ENCODE measurements at places on chromosomes 1 and 21. TPM values are rescaled to one million over a fixed set of nuclear protein-coding genes. Genes with fewer than 3 reads are reported as not detected.

DNA sequence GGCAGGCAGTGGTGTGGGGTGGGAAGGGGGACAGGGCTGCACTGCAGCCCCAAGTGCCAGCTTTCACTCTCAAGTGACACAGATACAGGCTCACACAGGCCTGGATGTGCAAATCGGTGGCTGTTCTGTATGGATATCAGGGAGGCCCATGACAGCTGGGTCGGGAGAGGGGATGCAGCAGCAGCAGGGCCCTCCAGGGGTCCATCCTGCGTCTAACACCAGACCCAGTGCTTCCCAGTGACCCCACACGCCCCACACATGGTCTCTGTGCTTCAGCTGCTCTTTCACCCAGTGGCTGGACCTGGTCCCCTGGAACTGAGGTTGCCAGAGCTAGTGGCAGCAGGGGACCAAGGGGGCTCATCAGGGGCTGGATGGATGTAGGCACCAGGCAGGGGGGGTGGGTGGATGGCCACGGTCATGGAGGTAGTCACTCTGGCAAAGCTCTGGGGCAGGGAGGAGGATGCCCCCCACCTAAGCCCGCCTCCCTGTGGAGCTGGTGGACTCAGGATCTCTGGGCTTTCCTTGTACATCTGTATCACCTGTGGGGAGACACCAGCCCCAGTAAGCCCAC, 13.9 kb downstream of the BTBD19 start:
- DNase-seq, result no peak

GRCh38 chr1:78275456-78275855, 215.3 kb upstream of the PTGFR start:
- no peak for DNase-seq

GRCh38 chr1:183194527-183195141, 8.6 kb downstream of the LAMC2 start:
- DNase-seq, result no peak

DNA sequence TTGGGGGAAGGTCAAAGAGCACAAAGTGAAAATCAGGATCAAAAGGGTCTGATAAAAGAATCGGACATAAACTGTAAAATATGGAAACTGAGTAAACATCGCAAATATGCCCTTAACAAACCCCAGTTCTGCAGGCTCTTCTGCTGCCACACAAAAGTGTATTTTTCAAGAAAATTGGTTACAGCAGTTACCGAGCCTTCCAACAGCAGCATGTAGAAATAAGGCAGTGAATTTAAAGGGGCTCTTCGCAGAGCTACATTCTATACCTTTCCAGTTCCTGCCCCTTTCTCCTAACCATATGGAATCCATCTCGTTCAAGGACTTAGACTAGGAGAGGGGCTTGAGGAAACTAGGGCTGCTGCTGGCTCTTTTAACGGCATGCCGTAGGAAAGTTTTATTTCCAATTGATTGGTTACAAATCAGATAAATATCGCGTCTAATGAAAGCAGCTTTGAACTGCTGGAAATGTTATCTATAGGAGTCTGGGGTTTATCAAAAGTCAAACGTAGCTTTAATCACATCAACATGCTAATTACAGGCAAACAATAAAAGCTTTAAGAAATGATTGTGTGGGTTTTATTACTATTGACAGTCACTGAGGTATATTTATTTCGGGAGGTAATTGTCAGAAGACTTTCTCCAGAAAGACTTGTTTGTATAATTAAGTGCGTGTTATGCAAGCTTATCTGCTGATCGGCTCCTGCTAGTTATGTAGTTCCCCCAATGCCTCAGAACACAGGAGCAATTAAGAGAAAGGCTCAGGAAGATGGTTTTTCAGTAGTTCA, 59.1 kb downstream of the GORAB start:
- no peak for DNase-seq

GRCh38 chr1:17273096-17273495, 24.2 kb downstream of the PADI3 start:
- DNase-seq, result no peak

- DNase-seq, result no peak
These were observed 1.3 kb downstream of the ARL8A start for GRCh38 chr1:202143011-202143767.

TSPAN2 gene
- 65.9 TPM for total RNA-seq

GBP6 gene
- total RNA-seq, result not detected

All from esophagus muscularis mucosa (tissue), 4 donors.